ENCODE measurements at places on chromosomes 12 and 14.

- no peak for DNase-seq
These were observed 6.7 kb upstream of the C12orf50 start for GRCh38 chr12:88035907-88036289.

GRCh38 chr12:69354556-69355187, 4.9 kb upstream of the YEATS4 start:
- DNase-seq = no peak

DNA sequence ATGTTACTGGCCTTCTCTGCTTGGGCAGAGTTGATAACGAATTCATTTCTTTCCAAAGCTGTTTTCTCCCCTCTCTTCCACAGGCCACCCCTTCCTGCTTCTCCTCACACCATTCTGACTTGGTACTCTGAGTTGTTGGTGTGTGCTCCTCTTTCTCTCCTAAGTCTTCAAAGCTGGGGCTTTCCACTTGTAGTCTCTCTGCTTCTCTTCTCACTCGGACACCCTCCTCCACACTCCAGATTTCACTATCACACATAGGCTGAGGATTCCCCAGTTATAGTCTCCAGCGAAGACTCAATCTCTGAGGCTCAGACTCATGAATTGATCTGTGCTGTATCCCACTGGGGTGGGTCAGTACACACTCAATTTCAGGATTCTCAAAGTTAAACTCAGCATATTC, 201.0 kb downstream of the SSPN start:
- DNase-seq = no peak

- no peak for DNase-seq
These were observed 53.7 kb upstream of the INSM2 start for GRCh38 chr14:35480119-35480769.

DNA sequence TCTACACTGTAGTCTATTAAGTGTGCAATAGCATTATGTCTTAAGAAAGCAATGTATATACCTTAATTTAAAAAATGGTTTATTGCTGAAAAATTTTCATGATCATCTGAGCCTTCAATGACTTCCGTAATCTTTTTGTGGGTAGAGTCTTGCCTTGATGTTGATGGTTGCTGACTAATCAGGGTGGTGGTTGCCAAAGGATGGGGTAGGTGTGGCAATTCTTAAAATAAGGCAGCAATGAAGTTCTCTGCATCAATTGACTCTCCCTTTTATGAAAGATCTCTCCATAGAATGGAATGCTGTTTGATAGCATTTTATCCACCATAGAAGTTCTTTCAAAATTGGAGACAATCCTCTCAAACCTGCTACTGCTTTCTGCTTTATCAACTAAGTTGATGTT, 41.1 kb downstream of the BBS10 start:
- no peak for DNase-seq
